ENCODE measurements at places on chromosomes 16 and 17. TPM values are rescaled to one million over a fixed set of nuclear protein-coding genes. Genes with fewer than 3 reads are reported as not detected.

DNA sequence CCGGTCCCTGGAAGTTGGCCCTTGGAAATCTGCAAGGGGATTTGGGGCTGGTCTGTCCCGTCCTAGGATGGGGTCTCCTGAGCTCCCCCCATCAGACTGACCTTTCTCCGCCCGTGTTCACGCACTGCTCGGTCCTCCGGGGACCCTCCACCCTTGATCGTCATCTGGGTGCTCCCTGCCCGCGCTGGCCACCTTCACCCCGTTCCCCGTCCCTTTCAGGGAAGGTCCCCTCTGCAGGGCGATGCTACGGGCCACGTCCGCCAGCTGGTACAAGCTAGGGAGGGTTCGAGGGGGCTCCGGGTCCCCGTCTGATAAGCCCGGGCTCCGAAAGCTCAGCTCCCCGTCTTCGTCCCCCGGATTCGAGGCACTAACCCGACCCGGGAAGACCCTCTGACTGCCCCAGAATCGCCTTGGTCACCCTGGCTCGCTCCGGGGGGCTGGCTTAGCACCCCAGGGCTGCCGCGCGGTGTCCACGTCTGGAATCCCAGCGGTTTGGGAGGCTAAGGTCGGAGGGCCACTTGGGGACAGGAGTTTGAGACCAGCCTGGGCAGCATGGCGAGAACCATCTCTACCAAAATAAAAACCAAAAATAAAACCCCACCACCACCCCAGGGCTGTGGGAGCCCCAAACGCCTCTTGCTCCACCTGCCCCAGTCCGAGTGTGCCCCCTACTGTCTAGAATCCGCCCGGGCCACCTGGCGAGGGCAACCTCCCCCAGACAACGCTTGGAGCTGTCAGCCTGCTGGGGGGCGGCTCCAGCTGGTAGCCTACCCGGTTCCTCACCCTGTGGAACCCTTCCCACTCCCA is 1.1 kb upstream of the SLC43A2 start:
- peak overlapping the region; percentile 88 for H3K27ac ChIP-seq
- no peak for DNase-seq
- no peaks in the 10 kb centered on the region for H3K36me3 ChIP-seq

Gene EVPL
- 0.05 TPM for total RNA-seq

- H3K27ac ChIP-seq = peak overlapping the region; percentile 78
- H3K4me3 ChIP-seq = peak overlapping the region; percentile 85
- no peaks in the 10 kb centered on the region for H3K27me3 ChIP-seq
- peaks cover 10% of the 10 kb centered on the region for H3K36me3 ChIP-seq
Measured at GRCh38 chr16:23679274-23679985, 741 bp downstream of the PLK1 start.

DNA sequence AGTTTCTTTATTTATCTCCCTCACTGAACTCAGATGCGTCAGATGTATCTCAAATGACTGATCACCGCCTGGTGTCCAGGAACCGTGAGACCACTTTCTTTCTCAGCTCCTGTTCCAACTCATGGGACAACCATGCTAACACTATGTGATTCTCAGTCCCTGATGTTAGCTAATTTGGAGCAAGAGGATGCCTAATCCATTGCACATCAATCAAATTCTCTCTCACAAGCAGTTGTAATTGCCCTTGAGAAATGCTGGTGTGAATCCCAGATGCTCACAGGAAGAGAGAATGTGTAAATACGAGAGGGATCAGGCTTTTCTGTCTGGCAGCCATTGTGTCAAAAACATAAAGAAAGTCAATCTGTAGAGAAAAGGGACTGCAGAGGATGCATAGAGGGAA is 134.9 kb downstream of the WSCD1 start:
- no peaks in the 10 kb centered on the region for H3K4me1 ChIP-seq
- H3K27ac ChIP-seq = no peak overlapping the region
- DNase-seq = no peak
- H3K4me3 ChIP-seq = no peak overlapping the region
- peaks cover 30% of the 10 kb centered on the region for H3K27me3 ChIP-seq

GRCh38 chr17:50102164-50102991 is 7.2 kb downstream of the PDK2 start:
- peaks cover 6% of the 10 kb centered on the region for H3K4me1 ChIP-seq
- no peak for DNase-seq
- H3K27me3 ChIP-seq = no peaks in the 10 kb centered on the region
- no peak overlapping the region for H3K4me3 ChIP-seq
- peaks cover 8% of the 10 kb centered on the region for H3K36me3 ChIP-seq
- no peak overlapping the region for H3K27ac ChIP-seq

- H3K4me1 ChIP-seq = peaks cover 26% of the 10 kb centered on the region
- peak overlapping the region; percentile 76 for H3K4me3 ChIP-seq
- no peak for DNase-seq
- H3K36me3 ChIP-seq = peaks cover under 1% of the 10 kb centered on the region
- no peaks in the 10 kb centered on the region for H3K27me3 ChIP-seq
Measured at GRCh38 chr17:17752821-17753321, 71.6 kb downstream of the RAI1 start.

Gene MYH1
- not detected for total RNA-seq

GRCh38 chr17:69551212-69552010 is 136.9 kb downstream of the MAP2K6 start:
- H3K4me3 ChIP-seq = no peak overlapping the region
- peaks cover 12% of the 10 kb centered on the region for H3K36me3 ChIP-seq
- H3K4me1 ChIP-seq = peaks cover 28% of the 10 kb centered on the region
- no peaks in the 10 kb centered on the region for H3K27me3 ChIP-seq
- no peak for DNase-seq

DNA sequence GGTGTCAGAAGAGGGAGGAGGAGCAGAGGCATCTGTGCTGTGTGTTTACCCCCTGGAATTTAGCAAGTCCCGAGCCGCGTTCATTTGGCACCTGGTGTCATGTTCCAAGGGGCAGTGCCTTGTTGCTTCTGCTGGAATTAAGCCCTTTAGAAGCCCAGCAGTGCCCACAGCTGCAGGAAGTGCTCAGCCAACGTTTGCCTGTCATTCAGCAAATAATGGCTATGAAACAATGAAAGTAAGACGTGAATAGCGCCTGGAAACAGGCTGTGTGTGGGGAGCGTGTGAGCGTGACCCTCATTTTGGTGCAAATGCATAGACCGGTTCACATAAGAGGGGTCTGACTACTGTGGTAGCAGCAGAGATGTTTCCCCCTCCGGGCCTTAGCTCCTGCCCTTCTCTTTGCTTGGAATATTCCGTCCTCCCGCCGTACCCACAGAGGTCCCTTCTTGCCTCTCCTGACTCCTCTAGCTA is 5.8 kb upstream of the ATP2C2 start:
- no peaks in the 10 kb centered on the region for H3K36me3 ChIP-seq
- no peak overlapping the region for H3K4me3 ChIP-seq
- H3K4me1 ChIP-seq = peaks cover 19% of the 10 kb centered on the region
- peak overlapping the region; percentile 83 for H3K27ac ChIP-seq
- no peak for DNase-seq
